ENCODE measurements at places on chromosomes 7 and 10.

DNA sequence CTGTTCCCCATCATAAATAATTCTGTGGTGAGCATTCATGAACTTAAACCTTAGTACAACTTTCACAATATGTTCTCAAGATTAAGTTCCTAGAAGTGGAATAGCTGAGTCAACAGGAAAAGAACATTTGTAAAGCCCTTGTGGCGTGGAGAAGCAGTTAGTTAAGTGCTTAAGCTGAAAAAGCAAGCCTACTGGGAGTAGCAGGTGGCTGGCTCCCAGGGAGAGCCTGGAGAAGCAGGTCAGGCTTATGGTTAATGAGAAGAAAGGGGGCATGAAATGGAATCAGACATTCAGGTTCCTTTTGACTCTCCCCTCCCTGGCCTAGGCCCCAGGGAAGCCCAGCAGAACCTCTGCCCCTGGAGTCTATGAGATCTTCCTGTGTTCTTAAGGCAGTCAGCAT is 35.3 kb downstream of the VSTM4 start:
- no peak for DNase-seq

DNA sequence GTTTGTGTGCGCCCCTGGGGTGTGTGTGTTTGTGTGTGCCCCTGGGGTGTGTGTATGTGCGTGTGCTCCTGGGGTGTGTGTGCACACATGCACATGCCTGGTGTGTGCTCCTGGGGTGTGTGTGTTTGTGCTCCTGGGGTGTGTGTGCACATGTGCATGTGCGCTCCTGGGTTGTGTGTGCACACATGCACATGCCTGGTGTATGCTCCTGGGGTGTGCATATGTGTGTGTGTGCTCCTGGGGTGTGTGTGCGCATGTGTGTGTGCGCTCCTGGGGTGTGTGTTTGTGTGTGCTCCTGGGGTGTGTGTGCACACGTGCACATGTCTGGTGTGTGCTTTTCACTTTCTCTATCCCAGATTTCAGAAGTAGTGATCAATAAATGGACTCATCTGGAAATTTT is 321.0 kb downstream of the WDR37 start:
- DNase-seq = no peak

GRCh38 chr7:2209961-2210323 is 22.8 kb downstream of the MAD1L1 start:
- DNase-seq = no peak

GRCh38 chr7:50857804-50858489 is 75.3 kb upstream of the GRB10 start:
- no peak for DNase-seq

DNA sequence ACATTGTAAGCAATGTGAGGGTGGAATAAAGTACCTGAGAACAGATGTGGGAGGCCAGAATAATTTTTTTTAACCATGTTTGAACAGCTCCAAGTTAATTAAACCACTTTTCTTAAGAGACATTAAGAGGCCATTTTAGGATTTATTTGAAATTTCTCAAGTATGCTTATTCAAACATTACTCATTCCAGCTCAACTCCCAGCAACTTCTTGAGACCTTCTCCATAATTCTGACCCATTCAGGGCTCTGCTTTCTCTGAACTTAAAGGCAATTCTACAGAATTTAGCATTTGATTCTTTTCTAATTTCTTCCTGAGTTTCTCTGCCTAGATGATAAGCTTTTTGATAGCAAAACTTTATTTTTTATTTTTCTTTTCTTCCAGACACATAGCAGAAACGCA is 314.5 kb downstream of the CAMK1D start:
- DNase-seq = no peak

DNA sequence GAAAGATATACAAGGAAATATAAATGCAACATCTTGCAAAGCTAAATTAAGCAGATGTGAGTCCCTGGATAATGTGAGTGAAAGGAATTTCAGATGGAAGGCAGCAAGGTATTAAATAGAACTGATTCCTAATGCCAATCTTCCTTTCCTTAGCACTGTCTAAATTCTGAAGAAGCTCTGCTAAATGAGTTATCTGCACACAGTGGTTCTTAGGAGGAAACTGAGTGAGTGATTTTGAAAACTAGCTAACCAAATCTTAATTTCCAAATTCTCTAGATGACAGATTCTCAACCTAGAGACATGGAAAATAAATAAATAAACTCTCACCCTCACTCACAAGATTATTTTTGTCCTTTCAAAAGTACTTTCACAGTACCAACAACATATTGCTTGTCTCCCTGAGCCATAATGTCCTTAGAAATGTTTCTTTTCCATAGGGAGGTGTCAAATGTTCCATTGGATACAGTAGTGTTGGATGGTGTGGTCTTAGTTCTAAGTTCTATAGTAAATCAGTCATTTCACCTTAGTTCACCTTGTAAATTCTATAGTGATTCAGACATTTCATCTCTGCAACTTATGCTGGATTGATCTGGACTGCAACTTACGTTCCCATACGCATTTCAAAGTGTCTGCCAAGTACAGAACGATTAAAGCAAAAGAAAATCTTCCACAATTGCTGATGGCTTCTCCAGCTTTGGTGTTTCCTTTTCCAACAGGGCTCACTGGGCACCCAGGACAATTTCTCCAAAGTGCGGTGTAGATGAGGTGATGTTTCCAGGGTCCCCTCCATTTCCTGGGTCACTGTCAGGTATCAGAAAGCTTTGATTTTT is 145.4 kb upstream of the FAM171A1 start:
- DNase-seq = no peak

- DNase-seq = no peak
These were observed 38.0 kb downstream of the CYTH3 start for GRCh38 chr7:6234384-6234783.

DNA sequence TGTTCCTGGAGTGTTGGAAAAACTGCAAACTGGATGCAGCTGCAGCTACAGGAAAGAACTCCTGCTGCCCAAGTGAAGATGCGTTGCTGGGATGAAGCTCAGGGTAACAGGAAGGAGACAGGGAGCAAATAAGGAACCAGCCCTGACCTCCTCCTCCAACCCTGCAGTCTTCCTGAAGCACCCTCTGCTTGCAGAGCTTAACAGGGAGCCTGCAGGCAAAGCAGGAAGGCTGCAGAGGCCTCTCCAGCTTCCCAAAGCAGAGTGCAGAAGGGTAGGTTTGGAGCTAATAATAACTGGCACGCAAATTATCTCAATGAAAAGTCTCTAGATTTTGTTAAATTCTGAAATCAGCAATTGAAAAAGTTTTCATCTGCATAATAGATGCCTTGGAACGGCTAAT is 92.5 kb downstream of the SORCS1 start:
- DNase-seq = no peak

DNA sequence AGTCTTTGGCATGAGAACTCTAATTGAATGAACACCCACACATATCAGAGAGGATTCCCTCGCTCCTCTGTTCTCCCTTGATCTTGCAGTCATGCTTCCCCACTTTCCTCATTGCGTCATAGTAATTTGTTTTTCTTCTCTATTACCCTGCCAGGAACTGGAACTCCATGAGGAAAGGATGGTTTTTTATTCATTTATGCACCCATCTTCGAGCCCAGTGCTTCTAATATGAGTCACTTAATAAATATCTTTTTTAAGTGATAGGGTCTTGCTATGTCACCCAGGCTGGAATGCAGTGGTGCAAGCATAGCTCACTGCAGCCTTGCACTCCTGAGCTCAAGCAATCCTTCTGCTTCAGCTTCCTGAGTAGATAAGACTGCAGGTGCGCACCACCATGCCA is 83.5 kb downstream of the OTUD1 start:
- no peak for DNase-seq

DNA sequence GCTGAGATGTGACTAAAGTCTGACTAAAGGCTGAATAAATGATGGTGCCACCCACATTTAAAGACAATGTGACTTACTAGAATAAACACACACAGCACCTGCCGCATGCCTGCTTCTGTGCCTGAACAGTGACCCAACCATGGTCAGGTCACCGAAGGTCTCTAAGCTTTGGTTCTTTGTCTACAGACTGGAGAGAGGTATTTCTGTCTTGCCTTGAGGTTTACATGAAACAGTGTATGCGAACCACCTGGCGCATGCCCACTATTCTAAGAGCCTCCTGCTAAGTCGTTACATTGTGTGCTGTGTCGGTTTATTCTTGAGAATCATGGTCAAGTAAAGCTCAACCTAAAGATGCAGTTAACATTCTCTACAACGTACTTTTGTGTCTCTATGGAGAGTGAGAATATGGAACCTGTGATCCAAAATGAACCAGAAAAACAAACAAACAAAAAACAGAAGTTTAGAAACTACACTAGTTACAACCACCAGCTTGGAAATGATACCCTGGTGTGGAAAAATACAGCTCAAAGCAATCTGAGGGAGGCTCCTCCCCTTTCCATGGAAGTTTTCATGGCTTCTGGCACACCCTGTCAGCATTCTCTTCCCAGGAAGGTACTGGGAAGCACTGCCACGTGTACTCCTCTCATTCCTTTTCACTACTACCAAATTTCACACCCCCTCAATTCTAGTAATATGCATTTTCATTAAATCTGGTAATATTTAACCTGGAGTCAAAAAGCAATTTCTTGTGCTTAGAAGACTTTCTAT is 40.0 kb downstream of the VOPP1 start:
- DNase-seq = no peak

DNA sequence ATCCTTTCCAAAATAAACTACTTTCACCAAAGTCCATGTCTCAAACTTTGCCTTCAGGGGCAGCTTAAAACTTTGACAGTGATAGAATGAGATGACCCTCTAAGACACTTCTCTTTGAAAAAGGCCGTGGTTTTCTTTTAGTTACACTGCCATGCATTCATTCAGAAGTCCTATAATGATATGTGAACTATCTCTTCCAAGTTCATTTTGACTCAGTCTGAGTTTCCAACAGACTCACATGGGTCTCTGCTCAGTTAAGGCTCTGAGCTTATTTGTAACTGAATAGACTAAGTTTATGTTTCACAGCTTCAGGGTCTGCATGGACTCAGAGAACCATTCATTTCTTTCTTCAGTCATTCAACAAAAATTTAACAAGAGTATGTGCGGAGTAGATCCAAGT is 208.9 kb upstream of the PRSS1 start:
- DNase-seq = no peak

DNA sequence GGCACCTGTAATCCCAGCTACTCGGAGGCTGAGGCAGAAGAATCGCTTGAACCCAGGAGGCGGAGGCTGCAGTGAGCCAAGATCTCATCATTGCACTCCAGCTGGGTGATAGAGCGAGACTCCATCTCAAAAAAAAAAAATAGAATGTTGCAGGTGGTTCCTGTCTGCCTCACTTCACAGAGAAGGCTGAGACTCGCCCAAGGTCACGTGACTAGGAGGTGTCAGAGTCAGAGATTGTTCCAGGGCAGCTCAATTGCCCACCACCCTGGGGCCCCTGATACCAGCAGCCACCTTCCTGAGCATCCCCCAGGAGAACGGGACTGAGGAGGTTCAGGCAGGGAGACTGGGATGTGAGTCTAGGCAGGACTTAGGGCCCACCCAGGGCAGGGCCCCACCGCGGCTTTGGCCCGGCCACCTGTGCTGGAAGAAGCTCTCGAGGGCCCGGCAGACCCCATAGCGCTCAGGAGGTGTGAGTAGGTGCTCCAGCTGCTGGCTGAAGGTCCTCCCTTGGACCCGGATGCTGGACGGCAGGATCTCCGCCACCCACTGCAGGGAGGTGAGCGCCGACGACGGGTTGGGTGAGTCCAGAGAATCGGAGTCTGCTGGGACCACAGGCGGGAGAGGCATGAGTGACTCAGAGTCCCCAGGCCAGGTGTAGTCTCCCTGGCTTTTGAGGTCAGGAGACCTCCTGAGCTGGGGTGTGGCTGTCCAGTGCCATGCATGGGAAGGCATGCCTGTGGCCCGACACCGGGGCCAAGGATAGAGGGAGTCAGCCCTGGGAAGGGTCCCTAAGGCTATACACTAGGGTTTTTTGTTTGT is 30.9 kb downstream of the GRID2IP start:
- no peak for DNase-seq

DNA sequence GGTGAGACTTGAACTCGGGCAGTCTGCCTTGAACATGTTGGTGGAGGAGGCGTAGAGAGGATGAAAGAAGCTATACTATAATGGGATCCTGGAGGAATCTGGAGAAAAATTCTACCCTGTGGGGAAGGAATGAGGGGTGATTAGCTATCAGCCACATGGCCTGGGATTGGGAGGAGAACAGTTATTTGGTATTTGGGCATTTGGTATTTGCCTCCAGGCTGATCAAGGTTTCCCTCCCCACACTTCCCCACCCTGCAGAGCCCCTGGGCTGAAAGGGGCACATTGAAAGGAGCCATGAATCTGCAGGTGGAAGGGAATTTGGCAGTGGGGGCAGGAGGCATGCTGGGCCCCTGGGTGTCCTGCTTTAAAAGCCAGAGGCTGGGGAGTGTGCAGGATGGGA is 235.3 kb downstream of the INHBA start:
- DNase-seq = no peak

DNA sequence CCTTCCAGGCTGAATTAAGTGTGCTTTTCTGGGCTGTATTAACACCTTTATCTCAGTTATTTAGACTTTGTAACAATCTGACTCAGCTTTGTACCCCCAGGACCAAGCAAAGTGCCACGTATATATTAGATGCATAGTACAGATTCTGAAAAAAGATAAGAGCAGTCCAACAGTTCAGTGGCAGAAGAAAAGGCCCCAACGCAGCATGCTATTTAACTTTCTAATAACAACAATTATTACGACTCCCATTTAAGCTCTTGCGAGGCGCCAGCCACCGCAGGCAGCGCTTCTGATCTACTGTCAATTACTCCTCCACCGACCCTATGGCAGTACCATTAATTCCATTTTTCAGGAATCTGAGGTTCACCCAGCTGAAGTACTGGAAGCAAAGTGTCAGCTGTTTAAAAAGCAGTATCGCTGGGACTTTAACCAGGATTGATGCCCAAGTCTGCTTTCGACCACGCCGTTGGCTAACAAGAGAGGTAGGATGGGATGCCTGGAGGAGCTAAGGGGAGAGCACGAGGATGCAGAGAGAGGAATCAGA is 638 bp downstream of the LIPA start:
- DNase-seq = no peak
